ENCODE measurements at places on chromosomes 5 and 9.

DNA sequence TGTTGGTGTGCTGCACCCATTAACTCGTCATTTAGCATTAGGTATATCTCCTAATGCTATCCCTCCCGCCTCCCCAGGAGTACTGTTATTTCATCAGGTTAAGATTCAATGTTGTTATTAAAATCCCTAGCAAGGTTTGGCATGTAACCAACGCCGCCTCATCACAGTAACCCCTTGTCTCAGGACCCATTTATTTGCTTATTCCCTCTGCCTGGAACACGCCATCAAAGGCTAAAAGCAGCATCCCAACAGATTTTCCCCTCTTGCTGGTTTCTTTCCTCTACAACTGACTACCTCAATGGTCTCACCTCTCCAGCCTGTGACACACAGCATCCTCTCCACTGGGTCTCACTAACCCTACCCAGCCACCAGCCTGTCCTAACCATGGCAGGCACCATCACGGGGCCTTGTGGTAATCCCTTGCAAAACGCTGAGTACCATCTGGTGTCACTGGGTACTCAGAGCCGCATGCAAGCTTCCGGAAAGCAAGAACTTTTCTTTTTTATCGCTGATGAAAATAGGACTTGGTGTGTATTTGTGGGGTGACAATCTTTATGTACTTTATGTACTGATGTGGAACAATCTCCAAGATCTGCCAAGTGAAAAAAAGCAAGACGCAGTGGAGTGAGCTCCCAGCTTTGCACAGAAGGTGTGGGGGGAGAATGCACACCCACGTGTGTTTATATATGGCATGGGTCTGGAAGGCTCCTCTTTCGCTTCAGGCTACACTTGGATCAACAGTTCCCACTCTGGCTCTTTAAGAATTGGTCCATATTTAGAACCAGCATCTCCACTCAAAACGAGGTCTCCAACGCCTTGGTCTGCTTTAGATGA lies 6.1 kb downstream of the RPS14 start:
- no peak for DNase-seq

- peak; percentile 51 for DNase-seq
Observed at GRCh38 chr9:127525401-127526188, 74.3 kb downstream of the LRSAM1 start.

- no peak for DNase-seq
Observed at GRCh38 chr5:478369-478981, 35.5 kb downstream of the EXOC3 start.

- DNase-seq = peak; percentile 72
Observed at GRCh38 chr9:114936581-114936980, 6.2 kb upstream of the TNFSF8 start.

- no peak for DNase-seq
Observed at GRCh38 chr5:160458806-160459800, 37.4 kb downstream of the PTTG1 start.

GRCh38 chr9:93306579-93307091 lies 122.7 kb downstream of the WNK2 start:
- no peak for DNase-seq

- no peak for DNase-seq
Observed at GRCh38 chr5:169531631-169532030, 51.9 kb upstream of the SPDL1 start.

GRCh38 chr5:150458802-150459557 lies 9.4 kb upstream of the RPS14 start:
- DNase-seq = peak; percentile 20

- DNase-seq = no peak
Observed at GRCh38 chr5:19208397-19208796, 779.6 kb downstream of the CDH18 start.

DNA sequence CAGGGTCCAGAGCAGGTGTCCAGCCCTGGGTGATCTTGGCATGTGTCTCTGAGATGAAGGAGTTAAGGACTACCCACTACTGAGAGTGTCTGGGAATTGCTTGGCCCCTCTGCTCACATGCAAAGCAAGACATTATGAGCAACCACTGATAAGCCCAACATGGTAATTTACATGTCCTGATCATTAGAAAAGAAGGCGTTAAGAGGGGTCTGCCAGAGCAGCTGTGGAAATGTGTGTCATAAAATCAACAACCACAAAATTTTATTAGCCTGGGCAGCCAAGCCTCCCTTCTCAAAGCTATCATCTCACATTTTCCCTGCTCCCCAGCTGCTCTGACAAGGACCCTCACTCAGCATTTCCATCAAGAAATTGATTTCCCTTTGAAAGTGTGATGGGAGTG lies 351.0 kb downstream of the SPOCK1 start:
- no peak for DNase-seq

- DNase-seq = no peak
Observed at GRCh38 chr9:124132671-124133147, 121.1 kb downstream of the LHX2 start.

DNA sequence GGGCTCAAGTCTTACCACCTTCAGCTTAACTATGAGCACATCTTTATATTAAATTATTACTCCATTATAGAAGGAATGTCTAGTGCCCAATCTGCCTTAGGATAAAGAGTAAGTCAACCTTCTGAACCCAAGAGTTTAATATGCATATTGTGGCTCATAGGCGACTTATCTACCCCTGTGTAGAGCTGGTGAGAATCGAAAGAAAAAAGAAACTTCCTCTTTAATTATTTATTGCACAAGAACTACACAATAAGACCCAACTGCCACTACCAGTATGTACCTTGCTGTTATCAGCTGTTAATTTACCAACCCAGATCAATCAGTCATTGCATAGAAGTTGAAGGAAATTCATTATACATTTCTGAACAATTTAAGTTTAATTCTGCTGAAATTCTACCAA lies 329.1 kb upstream of the SLC24A2 start:
- peak; percentile 30 for DNase-seq

DNA sequence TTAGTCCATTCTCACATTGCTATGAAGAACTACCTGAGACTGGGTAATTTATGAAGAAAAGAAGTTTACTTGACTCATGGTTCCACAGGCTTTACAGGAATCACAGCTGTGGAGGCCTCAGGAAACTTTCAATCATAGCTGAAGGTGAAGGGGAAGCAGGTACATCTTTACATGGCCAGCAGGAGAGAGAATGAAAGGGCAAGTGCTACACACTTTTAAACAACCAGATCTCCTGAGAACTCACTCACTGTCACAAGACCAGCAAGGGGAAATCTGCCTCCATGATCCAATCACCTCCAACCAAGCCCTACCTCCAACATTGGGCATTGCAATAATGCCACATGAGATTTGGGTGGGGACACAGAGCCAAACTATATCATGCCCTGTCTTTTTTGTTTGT lies 3.5 kb upstream of the LCN6 start:
- no peak for DNase-seq

- peak; percentile 81 for DNase-seq
Observed at GRCh38 chr9:94805585-94805984, 79.1 kb downstream of the AOPEP start.

DNA sequence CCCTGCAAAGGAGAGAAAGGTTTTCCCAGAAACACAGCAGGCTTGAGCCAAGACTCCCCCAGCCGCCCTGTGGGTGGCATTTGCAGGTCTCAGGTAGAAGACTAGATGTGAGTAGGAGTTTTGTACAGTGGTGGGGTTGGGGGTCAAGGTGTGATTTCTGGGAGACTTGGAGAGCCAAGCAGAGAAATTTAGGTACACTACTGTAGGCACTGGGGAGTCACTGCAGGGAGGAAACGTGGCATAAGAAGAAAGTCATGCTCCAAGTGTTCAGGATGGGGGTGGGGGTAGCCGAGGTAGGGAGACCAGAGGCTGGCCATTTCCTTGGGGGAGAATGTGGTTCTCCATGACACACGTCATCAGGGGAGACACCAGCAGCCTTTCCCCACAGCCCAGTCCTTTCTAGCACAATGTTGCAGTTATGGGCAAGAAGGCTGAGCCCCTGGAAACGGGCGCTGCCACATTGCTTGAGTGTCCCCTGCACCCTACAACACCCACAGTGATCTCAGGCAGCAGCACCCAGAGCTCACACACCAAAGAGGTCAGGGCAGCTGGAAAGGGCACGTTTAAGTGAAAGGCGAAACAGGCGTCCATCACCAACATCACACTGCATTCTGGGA lies 210.5 kb downstream of the FSTL4 start:
- no peak for DNase-seq

GRCh38 chr5:56951946-56952691 lies at the start of gene MIER3:
TSS of gene MIER3 (minus strand) at chr5:56952123. CDS start at chr5:56952102, 21 bp downstream.
- DNase-seq = peak; percentile 30

GRCh38 chr5:156552855-156553358 lies 225.9 kb downstream of the SGCD start:
- no peak for DNase-seq
